ENCODE measurements at places on chromosomes 6 and 20. TPM values are rescaled to one million over a fixed set of nuclear protein-coding genes. Genes with fewer than 3 reads are reported as not detected.

Gene SLC13A3
- total RNA-seq = under 0.01 TPM

Gene RFX6
- not detected for total RNA-seq

Gene AVP
- 81.3 TPM for total RNA-seq

Gene MPC1
- total RNA-seq = 14.3 TPM

Gene PHF20
- 42.3 TPM for total RNA-seq

Gene SAMD10
- 27.7 TPM for total RNA-seq

Gene TSHZ2
- total RNA-seq = under 0.01 TPM

Gene BTBD3
- total RNA-seq = 32.9 TPM

Gene C6orf89
- 19.7 TPM for total RNA-seq

Gene PRRT1
- total RNA-seq = 0.27 TPM

Gene BACH2
- 13.2 TPM for total RNA-seq

Gene MEI4
- total RNA-seq = 1.3 TPM

Gene LBP
- total RNA-seq = not detected

Gene NRSN1
- total RNA-seq = not detected

Gene PMEPA1
- total RNA-seq = 1.9 TPM

Gene MRPS10
- total RNA-seq = 14.3 TPM

Gene CUTA
- total RNA-seq = 109 TPM

Gene GPSM3
- total RNA-seq = 58.7 TPM

Gene DOK5
- total RNA-seq = 0.54 TPM

Gene CGA
- total RNA-seq = not detected

Gene DLK2
- total RNA-seq = 0.27 TPM

Gene RBPJL
- not detected for total RNA-seq

Gene ELMO2
- 49.0 TPM for total RNA-seq

Gene TBC1D32
- total RNA-seq = 7.5 TPM
